A549 (cell line): ENCODE measurements at places on chromosomes 6 and 20.

- DNase-seq = no peak
Observed at GRCh38 chr6:455006-455585, 63.5 kb downstream of the IRF4 start.

GRCh38 chr6:18579166-18579565, 192.0 kb downstream of the RNF144B start:
- no peak for DNase-seq

DNA sequence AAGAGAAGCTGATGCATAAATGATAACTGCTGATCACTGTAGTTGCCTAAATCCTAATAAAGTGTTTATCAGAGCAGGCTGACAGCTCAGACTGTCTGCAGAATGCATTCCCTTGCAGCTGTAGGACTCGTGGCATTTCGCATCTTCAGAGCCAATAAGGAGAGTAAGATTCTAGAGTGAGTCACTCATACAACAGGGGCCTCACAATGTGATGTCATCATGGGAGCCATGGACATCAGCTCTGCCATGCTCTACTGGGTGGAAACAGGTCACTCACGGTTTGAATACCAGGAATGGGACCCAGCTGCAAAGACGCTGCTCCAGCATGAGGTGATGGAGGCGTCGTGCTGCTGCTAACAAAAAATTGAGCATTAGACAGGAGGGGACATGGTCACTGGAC, 7.4 kb downstream of the FAM209B start:
- DNase-seq = no peak

DNA sequence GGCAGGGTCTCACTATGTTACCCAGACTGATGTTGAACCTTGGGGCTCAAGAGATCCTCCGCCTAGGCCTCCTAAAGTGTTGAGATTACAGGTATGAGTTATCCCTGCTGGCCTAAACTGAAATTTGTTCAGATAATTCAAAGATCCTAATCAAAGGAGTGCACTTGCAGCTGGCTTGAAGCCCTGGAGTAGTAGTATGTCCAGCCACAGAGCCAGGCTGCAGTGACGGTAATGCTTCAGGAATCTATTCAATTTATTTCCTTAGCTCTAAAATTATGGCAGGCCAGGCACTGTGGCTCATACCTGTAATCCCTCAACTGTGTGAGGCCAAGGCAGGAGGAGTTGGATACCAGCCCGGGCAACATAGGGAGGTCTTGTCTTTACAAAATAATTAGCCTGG, 1.4 kb upstream of the DDX43 start:
- no peak for DNase-seq

- DNase-seq = no peak
Observed at GRCh38 chr6:137222381-137222780, 3.2 kb upstream of the IFNGR1 start.

DNA sequence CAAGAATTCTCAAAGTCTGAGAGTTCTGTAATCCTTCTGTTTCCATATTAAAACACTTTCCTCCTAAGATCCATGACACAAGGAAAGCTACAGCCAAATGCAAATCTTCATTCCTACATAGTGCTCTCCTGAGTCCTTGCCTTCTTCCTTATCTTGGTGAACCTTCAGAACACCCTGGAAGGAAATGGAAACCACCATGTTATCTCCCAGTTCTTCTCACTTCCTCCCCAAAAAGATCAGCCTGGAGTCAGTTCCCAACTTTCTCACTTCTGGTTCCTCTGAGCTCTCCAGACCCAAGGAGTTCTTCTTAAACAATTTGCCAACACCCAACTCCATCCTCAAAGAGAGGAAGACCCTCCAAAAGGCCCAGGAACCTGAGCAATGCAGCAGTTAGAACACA, 193.3 kb upstream of the CCN2 start:
- DNase-seq = no peak

DNA sequence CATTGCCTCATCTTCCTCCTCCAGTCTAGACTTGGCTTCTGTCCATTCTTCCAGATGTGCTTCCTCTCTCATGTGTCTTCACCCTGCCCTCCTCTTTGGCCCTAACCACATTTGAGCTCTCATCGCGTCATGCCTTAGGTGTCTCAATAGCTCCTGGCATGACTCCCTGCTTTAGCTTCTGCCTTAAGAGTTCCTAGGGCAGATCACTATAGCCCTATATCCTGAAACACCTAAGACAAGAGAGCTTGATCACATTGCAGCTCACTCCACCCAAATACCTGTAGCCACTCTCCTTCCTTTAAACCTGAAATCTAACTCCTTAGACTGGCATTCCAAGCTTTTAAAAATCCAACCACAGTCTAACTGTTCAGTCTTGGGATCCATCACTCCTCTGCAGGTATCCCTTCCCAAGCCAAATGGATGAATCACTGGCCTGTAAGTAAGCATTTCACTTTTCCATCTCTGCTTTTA, 69.0 kb upstream of the STXBP5 start:
- DNase-seq = peak; percentile 66
